Daoy (cell line): ENCODE measurements at places on chromosomes 5 and 9.
A peak's percentile ranks its signal among the peaks of the same experiment; 100 is the strongest.

- DNase-seq: no peak
Measured at GRCh38 chr9:4820168-4820567, 27.4 kb downstream of the RCL1 start.

DNA sequence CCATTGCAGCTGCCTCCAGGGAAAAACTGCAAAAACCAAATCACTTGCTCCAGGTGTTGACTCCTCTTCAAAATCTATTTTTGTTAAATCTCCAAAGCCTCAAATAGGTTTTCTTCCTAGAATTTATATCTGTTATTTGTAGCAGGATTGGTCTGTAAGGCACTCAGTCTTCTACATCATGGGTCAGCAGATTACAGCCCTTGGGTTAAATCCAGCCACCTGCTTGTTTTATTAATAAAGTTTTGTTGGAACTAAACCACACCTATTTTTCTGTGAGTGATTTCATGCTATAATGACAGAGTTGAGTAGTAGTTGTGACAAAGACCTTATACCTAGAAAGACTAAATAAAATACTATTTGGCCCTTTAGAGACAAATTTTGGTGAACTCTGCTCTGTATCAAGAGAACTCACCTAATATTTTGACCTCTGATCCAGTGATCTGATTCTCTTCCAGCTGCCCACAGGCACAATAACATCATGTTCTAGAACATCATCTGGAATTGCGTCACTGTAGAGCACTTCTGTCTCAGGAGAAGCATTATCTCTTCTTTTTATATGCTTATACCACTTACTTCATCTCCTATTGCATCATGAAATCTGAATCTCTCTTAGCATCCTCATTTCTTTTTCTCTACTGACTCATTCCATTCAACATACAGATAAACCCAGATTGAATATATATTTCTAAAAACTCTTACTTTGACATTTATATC, 130.1 kb downstream of the RPS23 start:
- no peak for DNase-seq

DNA sequence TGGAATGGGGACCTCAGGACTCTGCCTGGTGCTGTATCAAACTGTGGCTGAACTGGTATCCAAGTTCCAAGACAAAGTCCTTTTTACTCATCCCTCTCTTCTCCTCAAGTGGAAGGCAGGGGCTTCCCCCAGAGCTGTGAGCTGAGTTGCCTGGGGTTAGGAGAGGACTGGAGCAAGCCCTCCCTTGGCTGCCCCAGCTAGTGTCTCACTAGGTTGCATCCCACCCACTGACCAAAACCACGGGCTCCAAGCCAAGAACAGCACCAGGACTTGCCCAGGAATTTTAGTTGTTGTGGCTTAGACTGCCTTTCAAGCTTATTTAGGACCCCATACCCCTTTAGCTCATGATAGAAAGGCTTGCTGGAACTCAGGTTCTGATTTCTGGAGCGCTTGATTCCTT, 158.7 kb upstream of the TNC start:
- peak; percentile 84 for DNase-seq

DNA sequence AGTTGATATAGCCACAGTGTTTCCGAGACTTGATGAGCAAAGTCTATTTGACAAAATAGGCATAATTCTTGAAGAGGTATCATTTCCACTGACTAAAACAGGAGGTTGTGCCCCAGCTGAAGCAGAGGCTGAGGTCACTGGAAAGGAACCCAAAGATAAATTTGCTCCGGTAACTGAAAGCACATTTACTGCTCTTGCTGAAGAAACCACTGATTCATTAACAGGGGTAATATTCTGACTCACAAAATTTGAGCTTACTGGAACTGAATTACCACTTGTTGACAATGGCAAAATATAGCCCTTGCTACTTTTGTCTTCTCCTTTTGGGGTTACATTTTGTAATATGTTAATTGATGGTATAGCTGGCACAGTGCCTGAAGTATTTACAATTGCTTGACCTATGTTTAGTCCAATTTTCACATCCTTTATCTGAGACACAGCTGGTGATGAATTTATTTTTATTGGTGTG, 30.2 kb downstream of the MLANA start:
- no peak for DNase-seq

GRCh38 chr5:146466521-146467349, 19.6 kb downstream of the TCERG1 start:
- DNase-seq: no peak

- no peak for DNase-seq
Measured at GRCh38 chr5:88897748-88898147, 14.8 kb upstream of the MEF2C start.

DNA sequence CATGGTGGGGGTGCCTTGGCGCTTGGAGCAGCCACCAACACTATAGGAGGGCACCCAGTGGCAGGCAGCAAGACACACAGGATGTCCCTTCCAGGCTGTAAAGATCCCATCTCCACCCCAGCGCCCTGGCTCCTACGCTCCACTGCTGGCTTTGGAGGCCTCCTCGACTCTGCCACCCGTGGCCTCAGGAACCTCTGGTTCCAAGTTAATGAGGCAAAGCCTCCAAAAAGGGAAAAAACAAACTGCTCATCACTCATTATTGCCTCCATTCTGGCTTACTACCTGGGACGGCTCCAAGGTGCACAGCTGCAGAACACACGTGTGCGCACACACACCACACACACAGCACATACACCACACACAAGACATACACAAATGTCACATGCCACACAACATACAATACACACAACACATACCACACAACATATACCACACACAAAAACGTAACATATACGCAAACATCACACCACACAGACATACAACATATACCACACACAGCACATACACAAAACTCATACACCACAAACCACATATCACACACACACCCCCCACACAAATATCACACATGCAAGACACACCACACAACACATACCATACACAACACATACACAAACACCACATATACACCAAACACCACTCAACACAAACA, 45.3 kb downstream of the ROR2 start:
- no peak for DNase-seq

- no peak for DNase-seq
Measured at GRCh38 chr5:43051684-43052083, 11.6 kb upstream of the ANXA2R start.

- peak; percentile 85 for DNase-seq
Measured at GRCh38 chr9:133994353-133995011, 2.4 kb upstream of the VAV2 start.

- DNase-seq: no peak
Measured at GRCh38 chr5:124124711-124125229, 612.8 kb downstream of the CSNK1G3 start.

DNA sequence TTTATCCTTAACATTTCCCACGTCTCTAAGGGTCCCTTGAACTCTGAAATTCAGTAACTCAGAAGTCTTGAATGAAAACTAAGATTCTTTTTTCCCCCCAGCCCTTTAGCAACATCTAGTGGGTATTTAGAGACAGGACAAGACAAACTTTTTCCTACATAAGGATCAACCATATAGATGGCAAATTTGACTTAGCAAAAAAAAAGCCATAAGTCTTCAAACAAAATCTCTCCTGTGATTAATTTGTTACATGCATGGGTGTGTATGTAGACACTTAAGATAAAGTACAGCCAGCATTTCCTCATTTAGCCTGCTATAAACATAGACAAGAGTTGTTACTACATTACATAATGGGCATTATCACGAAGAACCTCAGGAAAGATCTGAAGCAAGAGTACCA, 29.1 kb upstream of the ANKRD31 start:
- DNase-seq: no peak

GRCh38 chr9:123102375-123103113, 69.1 kb downstream of the GPR21 start:
- no peak for DNase-seq

- DNase-seq: no peak
Measured at GRCh38 chr9:98768344-98768743, 28.0 kb downstream of the ANKS6 start.

DNA sequence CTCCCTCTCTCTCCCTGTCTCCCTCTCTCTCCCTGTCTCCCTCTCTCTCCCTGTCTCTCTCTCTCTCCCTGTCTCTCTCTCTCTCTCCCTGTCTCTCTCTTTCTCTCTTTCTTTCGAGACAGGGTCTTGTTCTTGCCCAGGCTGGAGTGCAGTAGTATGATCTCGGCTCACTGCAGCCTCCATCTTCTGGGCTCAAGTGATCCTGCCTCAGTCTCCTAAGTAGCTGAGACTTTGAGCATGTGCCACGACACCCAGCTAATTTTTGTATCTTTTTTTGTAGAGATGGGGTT, 14.3 kb downstream of the TRIO start:
- no peak for DNase-seq

DNA sequence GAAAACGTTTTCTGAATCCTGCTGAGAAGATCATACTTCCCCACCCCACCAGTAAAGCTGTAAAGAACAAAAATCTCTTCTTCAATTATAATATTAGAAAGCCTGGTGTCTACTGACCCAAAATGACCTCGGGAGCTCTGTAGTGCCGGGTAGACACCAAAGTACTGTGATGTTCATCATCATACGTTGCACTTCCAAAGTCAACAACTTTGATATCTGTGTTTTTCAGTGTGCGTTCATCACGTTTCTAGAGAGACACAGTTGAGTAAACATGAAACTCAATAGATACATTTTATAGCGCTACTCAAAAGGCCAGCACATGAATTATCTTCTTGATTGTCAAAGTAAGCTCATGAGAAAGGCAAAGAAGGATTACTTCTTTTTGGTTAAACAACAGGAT, 14.6 kb downstream of the CLK4 start:
- no peak for DNase-seq

GRCh38 chr5:87541033-87541432, 128.3 kb upstream of the CCNH start:
- peak; percentile 6 for DNase-seq

- DNase-seq: no peak
Measured at GRCh38 chr9:135757356-135757755, 55.4 kb downstream of the KCNT1 start.

- DNase-seq: no peak
Measured at GRCh38 chr5:107457138-107457537, 213.6 kb downstream of the EFNA5 start.

DNA sequence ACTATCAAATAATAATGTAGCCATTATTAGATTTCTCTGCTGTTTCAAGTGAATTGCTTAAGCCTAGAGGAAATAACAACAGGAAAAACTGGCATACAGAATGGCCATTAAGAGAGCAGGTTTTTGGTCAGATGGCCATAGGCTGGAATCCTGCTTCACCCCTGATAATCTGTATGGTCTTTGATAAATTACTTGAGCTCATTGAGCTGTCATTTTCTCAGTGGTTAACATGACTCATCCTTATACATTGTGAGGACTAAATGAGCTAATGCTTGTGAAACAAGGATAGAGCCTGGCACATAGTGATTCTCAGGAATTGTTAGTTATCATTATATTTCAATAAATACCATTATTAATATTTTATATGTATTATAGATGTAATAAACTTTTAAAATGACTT, 516.5 kb downstream of the KIF4B start:
- no peak for DNase-seq

GRCh38 chr9:103898550-103898949, 195.6 kb upstream of the SMC2 start:
- DNase-seq: no peak

GRCh38 chr9:106875529-106875928, 12.6 kb downstream of the ZNF462 start:
- DNase-seq: no peak

- no peak for DNase-seq
Measured at GRCh38 chr5:77569409-77569808, 69.1 kb downstream of the OTP start.

DNA sequence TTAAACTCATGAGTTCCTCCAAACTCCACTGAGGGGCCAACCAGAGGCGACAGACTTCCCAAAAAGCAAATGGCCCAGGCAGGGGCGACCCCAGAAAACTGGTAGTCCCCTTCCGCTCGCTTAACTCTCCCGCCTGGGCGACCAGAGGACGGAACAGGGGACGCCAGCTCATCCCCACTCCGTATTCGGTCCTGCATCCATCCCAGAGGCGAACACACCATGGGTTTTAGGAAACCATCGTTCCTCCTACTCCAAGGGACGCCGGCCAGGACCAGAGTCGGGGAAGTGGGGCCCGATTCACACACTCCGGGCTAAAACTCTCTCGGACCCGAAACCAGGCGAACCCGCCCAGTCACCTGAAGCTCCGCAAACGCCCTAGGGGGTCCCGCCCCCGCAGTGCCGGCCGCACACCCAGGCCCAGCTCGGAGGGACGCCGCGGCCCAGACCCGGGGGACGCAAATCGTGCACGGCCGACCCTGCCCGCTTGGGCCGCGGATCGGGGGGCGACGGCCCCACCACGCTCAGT, 478 bp downstream of the TEX10 start:
- peak; percentile 56 for DNase-seq

DNA sequence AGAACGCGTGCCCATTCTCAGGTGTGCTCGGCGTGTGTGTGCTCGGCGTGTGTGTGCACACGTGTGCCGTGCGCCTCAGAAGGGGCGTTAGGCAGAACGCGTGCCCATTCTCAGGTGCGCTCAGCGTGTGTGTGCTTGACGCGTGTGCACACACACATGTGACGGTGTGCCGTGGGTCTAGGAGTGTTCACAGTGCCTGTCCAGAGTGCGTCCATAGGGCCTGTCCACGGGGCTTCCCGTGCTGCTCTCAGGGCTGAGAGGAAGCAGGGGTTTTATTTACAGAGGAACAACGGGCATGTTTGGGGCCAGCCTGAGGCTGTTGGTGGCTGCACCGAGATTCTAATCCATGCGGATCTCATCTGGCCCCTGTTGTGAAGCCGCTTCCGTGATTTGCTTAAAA, 14.2 kb upstream of the AHRR start:
- DNase-seq: no peak

DNA sequence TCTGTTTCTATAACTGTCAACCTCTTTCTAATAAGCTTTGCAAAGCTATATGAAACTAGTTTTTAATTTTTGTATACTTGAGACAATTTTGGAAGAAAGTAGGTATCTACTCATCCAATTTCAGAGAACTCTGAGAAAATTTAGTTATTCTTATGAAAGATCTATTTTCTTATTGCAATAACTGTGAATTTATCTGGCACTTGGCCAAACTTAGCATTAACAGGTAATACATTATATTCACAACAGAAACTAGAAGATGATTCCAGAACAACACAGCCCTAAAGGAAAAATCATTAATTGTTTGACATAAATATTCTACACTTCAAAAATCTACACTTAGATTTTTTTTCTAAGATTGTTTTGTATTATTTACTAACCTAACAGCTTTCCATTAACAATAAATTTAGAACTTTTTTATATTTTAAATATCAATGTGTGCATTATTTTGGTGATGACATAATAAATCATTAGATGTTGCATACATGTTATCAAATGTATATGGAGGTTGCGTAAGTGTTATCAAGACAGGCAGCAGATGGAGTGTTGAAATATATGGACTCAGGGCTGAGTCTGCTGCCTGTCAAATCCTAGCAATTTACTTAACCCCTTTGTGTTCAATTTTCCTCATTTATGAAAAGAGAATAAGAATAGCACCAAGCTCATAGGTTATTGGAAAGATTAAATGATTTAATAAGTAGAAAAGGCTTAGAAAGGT, 141.8 kb downstream of the MUSK start:
- DNase-seq: no peak
